ENCODE measurements at places on chromosomes 7 and 10. TPM values are rescaled to one million over a fixed set of nuclear protein-coding genes. Genes with fewer than 3 reads are reported as not detected.

DNA sequence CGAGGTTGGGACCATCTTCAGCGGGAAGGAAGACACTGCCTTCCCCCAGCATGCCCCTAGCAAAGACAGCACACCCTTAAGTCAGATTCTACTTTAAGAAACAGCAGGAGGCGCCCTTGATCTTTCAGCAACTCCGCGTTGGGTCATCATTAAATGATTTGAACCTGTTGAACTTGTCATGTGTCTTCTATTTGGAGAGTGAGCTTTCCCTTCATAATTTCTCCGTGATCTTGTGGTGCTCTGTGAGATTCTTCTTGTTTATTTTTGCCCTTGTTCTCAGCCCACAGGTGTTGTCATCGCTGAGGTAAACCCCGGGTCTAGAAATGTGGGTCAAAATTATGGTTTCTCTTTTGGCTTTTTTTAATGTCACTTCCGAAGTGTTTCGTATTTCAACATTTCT lies 49.5 kb upstream of the PITRM1 start:
- H3K4me3 ChIP-seq: no peak overlapping the region
- no peak overlapping the region for H3K27ac ChIP-seq
- peaks cover under 1% of the 10 kb centered on the region for H3K4me1 ChIP-seq
- no peaks in the 10 kb centered on the region for H3K27me3 ChIP-seq
- H3K36me3 ChIP-seq: no peaks in the 10 kb centered on the region

GRCh38 chr10:35614312-35614711 lies 9.2 kb downstream of the GJD4 start:
- no peaks in the 10 kb centered on the region for H3K4me1 ChIP-seq
- peaks cover 63% of the 10 kb centered on the region for H3K27me3 ChIP-seq
- no peaks in the 10 kb centered on the region for H3K36me3 ChIP-seq
- H3K4me3 ChIP-seq: no peak overlapping the region

Gene ACSM6
- total RNA-seq: not detected

GRCh38 chr7:132782777-132783640 lies 206.7 kb upstream of the PLXNA4 start:
- no peak overlapping the region for H3K27ac ChIP-seq
- H3K4me3 ChIP-seq: no peak overlapping the region
- peaks cover 17% of the 10 kb centered on the region for H3K36me3 ChIP-seq
- DNase-seq: no peak
- no peaks in the 10 kb centered on the region for H3K27me3 ChIP-seq

- H3K4me1 ChIP-seq: peaks cover 3% of the 10 kb centered on the region
- no peaks in the 10 kb centered on the region for H3K36me3 ChIP-seq
- H3K27ac ChIP-seq: no peak overlapping the region
- no peak for DNase-seq
- no peaks in the 10 kb centered on the region for H3K27me3 ChIP-seq
These were observed 29.6 kb downstream of the GLI3 start for GRCh38 chr7:42207420-42207819.

- no peaks in the 10 kb centered on the region for H3K36me3 ChIP-seq
- no peak for DNase-seq
- H3K27me3 ChIP-seq: peaks cover 28% of the 10 kb centered on the region
- H3K27ac ChIP-seq: no peak overlapping the region
These were observed 18.8 kb upstream of the INPP5A start for GRCh38 chr10:132518572-132519381.

GRCh38 chr10:79923145-79923544 lies 25.8 kb downstream of the SFTPD start:
- H3K4me3 ChIP-seq: no peak overlapping the region
- no peaks in the 10 kb centered on the region for H3K27me3 ChIP-seq
- no peaks in the 10 kb centered on the region for H3K36me3 ChIP-seq
- no peak for DNase-seq
- H3K27ac ChIP-seq: no peak overlapping the region

DNA sequence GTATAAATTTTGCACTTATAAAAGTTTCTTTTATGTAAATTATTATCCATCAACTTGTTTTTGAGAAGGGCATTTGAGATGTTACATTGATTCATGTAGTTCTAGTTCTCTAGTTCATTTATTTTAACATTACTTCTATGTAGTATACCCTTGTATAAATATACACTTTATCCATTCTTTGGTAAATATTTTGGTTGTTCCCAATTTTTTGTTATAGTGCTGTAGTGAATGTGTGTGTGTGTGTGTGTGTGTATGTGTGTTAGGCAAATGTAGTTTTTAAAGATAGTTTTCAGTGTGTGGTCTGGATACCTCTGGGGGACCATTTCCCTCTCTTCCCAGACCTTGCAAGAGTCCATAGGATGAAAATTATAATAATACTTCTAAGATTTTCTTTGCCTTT lies 15.0 kb downstream of the PRKAR2B start:
- no peak overlapping the region for H3K4me3 ChIP-seq
- no peak overlapping the region for H3K27ac ChIP-seq

- H3K36me3 ChIP-seq: no peaks in the 10 kb centered on the region
- no peaks in the 10 kb centered on the region for H3K4me1 ChIP-seq
- H3K27ac ChIP-seq: no peak overlapping the region
- no peak for DNase-seq
- H3K27me3 ChIP-seq: no peaks in the 10 kb centered on the region
These were observed 240.0 kb downstream of the TEX36 start for GRCh38 chr10:125442856-125443540.

DNA sequence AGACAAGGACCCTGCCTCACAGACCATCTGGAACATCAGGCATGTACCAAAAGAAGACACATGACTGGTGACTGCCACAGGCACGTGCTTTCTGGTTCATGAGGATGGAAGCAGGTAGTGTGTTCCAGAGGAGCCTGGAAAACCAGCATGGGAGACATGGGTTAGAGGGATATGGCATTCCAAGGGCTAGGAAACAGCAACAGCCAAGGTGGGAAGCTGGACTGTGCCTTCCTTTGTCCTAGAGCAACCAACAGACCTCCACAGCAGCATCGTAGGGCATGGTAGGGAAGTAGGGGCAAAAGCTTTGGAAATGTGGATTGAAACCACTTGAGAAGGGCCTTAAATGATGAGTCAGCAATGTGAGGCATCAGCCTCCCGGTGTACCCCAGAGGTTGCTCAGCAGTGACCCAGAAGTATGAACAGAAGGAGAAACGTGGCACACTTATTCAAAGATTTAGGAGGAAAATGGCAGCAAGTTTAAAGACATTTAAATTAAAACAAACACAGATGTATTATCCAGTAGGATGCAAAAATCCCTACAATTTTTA lies 51.0 kb downstream of the PRLHR start:
- no peaks in the 10 kb centered on the region for H3K36me3 ChIP-seq
- peaks cover 3% of the 10 kb centered on the region for H3K4me1 ChIP-seq
- peaks cover 81% of the 10 kb centered on the region for H3K27me3 ChIP-seq
- DNase-seq: no peak
- no peak overlapping the region for H3K4me3 ChIP-seq
- no peak overlapping the region for H3K27ac ChIP-seq

DNA sequence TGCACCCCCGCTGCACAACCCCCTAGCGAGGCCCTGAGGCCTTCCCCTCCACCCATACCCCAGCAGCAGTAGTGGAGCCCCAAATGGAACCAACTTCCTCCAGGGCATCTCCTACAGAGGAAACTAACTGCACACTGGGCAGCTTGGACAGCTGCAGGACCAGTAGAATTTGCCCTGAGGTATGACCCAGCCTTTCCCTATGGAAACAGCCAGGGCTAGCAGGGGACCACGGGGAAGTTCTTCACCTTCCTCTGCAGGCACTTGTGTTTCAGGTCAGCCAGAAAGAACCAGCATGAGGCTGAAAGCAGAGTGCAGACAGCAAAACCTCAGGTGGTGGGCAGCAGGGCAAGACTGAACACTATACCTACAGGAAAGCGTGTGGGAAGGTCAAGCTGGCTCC lies 5.7 kb upstream of the EEPD1 start:
- no peak overlapping the region for H3K27ac ChIP-seq
- H3K36me3 ChIP-seq: no peaks in the 10 kb centered on the region

DNA sequence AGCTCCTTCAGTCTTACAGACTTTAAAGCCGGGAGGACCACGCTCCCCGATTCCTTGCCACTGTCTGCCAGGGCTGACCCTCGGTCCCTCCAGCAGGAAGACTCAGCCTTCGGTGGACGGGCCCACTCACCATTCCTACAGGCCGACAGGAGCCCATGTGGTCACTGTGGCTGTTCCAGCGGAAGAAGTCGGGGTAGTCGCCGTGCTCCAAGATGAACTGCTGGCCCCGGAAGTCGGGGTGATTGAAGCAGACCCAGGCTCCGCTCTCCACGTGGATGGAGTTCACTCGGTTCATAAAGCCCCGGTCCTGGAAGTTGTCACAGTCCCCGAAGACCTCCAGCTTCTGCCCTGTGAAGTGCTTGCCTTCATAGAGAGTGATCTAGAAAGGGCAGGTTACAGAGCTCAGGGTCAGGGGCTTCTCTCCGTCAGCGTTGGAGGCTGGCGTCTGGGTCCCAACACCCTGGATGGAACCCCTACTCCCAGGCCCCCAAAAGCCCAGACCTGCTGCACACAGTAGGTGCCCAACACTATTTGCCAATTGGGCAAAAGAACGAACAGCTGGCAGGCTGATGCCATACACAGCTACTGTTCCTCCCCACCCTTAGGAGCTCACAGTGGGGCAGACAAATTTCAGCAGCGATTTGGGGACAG lies 1.9 kb downstream of the CRYGN start:
- no peak overlapping the region for H3K4me3 ChIP-seq
- no peaks in the 10 kb centered on the region for H3K27me3 ChIP-seq
- no peak for DNase-seq
- no peaks in the 10 kb centered on the region for H3K36me3 ChIP-seq

DNA sequence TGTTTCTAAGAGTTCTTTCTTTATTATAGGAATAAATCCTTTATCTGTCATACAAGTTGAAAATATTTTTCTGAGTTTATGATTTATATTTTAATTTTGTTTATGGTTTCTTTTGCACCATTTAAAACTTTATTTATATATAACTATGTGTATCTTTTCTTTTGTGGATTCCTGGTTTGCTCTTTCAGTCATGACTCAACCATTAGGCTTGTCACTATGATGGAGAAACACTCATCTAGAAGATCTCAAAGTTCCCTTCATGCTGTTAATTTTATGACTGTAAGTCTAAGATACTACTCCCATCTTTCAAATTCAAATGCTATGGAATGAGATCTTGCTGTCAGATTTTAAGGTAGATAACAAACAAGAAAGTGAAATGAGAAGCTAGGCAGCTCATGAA lies 199.5 kb downstream of the INHBA start:
- no peak overlapping the region for H3K4me3 ChIP-seq
- no peaks in the 10 kb centered on the region for H3K36me3 ChIP-seq
- no peaks in the 10 kb centered on the region for H3K27me3 ChIP-seq

GRCh38 chr10:62159351-62159750 lies 109.3 kb downstream of the RTKN2 start:
- no peak overlapping the region for H3K27ac ChIP-seq
- H3K27me3 ChIP-seq: no peaks in the 10 kb centered on the region
- no peak overlapping the region for H3K4me3 ChIP-seq
- DNase-seq: no peak

- no peaks in the 10 kb centered on the region for H3K36me3 ChIP-seq
- no peaks in the 10 kb centered on the region for H3K27me3 ChIP-seq
- no peak for DNase-seq
- no peak overlapping the region for H3K27ac ChIP-seq
- no peaks in the 10 kb centered on the region for H3K4me1 ChIP-seq
These were observed 66.6 kb downstream of the MAGI2 start for GRCh38 chr7:79386688-79387422.

Gene GRM3
- not detected for total RNA-seq

- H3K36me3 ChIP-seq: no peaks in the 10 kb centered on the region
- H3K4me3 ChIP-seq: no peak overlapping the region
- H3K27me3 ChIP-seq: no peaks in the 10 kb centered on the region
- no peaks in the 10 kb centered on the region for H3K4me1 ChIP-seq
- no peak overlapping the region for H3K27ac ChIP-seq
These were observed 56.6 kb upstream of the PTN start for GRCh38 chr7:137399827-137400823.

Gene HNRNPA2B1
- 399 TPM for total RNA-seq

Gene CDC14C
- not detected for total RNA-seq

GRCh38 chr7:91280185-91280584 lies 16.0 kb downstream of the FZD1 start:
- H3K27ac ChIP-seq: no peak overlapping the region
- no peaks in the 10 kb centered on the region for H3K4me1 ChIP-seq
- H3K27me3 ChIP-seq: no peaks in the 10 kb centered on the region
- H3K4me3 ChIP-seq: no peak overlapping the region
- no peaks in the 10 kb centered on the region for H3K36me3 ChIP-seq
- DNase-seq: no peak

GRCh38 chr10:10587744-10588393 lies 429.8 kb upstream of the CELF2 start:
- no peak overlapping the region for H3K4me3 ChIP-seq
- DNase-seq: no peak
- H3K27me3 ChIP-seq: peaks cover 54% of the 10 kb centered on the region
- peaks cover 2% of the 10 kb centered on the region for H3K4me1 ChIP-seq
- H3K36me3 ChIP-seq: no peaks in the 10 kb centered on the region

DNA sequence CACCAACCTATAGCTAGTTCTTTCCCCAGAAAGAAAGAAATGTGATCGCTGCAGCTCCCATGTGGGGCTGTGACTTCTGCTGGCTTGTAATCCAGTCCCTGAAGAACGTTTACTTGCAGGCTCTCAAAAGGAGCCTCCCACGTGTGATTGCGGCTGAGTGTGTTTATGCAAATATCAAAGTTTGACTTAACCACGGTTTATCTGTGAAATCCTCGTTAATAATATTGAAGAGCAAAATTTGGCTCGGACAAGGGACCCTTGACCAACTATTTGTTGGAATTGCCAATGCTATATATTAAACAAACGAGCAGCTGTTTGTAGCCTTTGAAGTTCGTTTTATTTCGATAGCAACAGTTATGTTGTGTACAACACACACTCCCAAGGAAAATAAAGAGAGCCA lies 470.1 kb upstream of the NRP1 start:
- no peaks in the 10 kb centered on the region for H3K4me1 ChIP-seq
- H3K27ac ChIP-seq: no peak overlapping the region
- no peak overlapping the region for H3K4me3 ChIP-seq
- H3K36me3 ChIP-seq: no peaks in the 10 kb centered on the region

DNA sequence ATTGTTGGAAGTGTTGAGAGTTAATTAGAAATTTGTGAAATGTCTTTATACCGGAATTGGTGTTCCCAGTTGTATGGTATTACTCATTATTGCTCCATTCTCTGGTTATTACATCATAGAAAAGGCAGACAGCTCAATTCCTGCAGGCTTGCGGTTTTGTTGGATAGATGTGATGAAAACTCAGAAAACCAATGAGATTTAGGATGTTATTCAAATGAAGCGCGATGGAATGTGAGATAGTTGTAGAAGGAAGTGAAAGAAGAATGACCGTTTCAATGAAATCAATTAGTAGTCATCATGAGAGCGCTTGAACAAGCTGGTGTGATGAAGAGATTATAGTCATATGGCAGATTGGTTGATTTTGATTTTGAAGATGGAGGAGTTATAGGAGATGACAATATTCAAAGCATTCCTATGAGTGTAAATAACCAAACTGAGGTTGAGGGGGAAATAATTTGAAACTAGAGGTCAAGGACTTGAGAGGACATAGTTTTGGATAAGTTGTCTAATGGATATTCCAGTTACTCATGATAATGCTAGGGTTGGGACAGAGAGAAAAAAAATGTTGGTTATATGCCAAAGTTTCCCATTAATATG lies 991.5 kb downstream of the NRG3 start:
- H3K4me1 ChIP-seq: no peaks in the 10 kb centered on the region
- no peak overlapping the region for H3K27ac ChIP-seq
- H3K27me3 ChIP-seq: no peaks in the 10 kb centered on the region

- DNase-seq: no peak
- peaks cover 28% of the 10 kb centered on the region for H3K4me1 ChIP-seq
- no peaks in the 10 kb centered on the region for H3K27me3 ChIP-seq
- no peak overlapping the region for H3K4me3 ChIP-seq
- H3K36me3 ChIP-seq: peaks cover 5% of the 10 kb centered on the region
- H3K27ac ChIP-seq: peak overlapping the region; percentile 57
These were observed 57.3 kb downstream of the ARID5B start for GRCh38 chr10:61958805-61959204.

All from T-helper 17 cell (primary cell).